ENCODE measurements at places on chromosomes 12 and 14.

- DNase-seq: no peak
These were observed 34.2 kb upstream of the MAP1LC3B2 start for GRCh38 chr12:116524964-116525379.

- DNase-seq: peak; percentile 43
These were observed at the start of gene SDSL for GRCh38 chr12:113422030-113422885. Gene SDSL, plus strand, starts transcription at chr12:113422380. Its CDS starts 5,603 bp downstream, at chr12:113427983.

- DNase-seq: no peak
These were observed 172.1 kb downstream of the GXYLT1 start for GRCh38 chr12:41972598-41972997.

DNA sequence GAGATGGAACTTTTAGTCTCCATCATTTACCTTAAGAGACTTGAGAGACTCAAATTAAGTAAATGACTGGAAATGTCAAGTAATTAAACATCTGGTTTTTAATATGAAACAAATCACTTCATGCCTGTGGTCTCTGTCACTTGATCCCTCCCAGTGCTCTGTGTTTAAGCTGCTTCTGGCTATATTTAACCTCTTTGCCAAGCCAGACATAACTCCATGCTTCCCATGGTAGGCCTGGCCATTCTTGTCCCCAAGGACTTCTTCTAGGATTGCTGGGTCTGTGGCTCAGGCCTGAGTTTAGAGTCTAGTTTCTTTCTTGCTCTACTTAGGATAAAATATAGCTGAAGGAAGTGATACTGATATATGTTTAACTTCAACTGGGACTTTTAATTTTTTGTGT is 1013.6 kb downstream of the FLRT2 start:
- DNase-seq: no peak

DNA sequence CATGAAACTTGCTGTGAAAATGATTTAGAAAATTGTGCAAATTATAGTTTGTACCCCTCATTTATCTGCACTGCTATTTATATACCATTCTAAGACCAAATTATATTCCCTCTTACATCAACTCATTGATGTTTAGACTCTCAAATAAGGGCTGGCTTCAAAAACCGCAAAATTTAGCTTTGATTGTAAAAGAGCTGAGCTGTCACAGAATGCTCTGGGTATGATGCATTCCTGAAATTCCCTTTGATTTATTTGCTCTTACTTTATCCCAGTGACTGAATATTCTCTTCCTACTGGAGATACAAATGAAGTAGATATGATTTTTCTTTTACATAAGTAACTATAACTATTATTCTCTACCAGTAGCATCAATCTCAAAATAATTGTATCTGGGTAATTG is 78.0 kb upstream of the TMTC2 start:
- no peak for DNase-seq

DNA sequence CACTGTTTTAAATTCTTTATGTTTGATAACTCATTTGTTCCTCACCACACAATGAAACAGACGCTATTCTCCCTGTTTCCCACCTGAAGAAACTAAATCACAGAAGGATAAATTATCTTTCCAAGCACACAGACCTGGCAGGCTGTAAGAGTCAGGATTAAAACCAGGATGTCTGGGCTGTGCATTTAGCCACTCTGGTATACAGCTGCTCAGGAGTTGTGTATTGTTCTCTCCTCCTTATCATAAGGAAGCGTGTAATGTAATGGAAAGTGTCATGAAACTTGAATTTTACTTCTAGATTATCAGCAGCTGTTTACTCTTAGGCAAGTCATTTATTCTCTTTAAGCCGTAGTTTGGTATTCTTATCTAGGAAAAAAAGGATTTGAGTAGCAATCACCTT is 154.8 kb upstream of the LRIG3 start:
- DNase-seq: no peak

DNA sequence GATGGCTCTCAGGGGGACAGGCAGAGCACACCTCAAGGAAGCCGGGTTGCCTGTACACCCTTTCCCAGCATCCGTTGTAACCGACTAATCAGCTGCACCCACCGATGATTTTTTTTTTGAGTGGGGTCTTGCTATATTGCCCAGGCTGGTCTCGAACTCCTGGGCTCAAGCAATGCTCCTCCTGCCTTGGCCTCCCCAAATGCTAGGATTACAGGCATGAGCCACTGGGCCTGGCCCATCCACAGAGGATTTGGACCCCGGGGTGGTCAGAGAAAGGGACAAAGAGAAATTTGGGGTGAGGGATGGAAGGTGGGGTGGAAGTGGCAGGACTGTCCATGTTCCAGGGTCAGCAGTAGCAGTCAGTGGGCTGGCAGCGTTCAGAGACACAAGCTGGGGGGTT is 43.3 kb upstream of the PPP1CC start:
- no peak for DNase-seq

- DNase-seq: no peak
These were observed 3.8 kb downstream of the USP15 start for GRCh38 chr12:62263966-62264365.

DNA sequence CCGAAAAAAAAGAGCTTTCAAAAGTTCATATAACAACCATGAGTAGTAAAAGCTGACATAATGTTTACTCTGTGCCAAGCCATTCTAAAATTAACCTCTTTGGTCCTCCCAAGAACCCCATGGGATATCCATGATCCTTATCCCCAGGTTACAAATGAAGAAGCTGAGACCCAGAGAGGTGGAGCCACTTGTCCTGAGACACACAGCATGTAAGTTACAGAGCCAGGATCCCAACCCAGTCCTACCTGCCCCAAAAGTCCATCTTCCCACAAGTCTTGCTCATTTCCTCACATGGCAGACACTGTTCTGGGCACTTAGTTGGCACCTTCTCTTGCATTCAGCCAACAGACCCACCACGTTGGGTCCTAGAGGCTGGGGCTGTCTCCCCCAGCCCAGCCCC is 37.1 kb downstream of the TRPV4 start:
- no peak for DNase-seq

- DNase-seq: no peak
These were observed 2.2 kb downstream of the ZNF839 start for GRCh38 chr14:102321456-102322422.

- no peak for DNase-seq
These were observed 3.8 kb upstream of the PDE3A start for GRCh38 chr12:20364501-20364900.

- no peak for DNase-seq
These were observed 13.4 kb upstream of the PCNX1 start for GRCh38 chr14:70893858-70894291.

- no peak for DNase-seq
These were observed 45.8 kb downstream of the ETV6 start for GRCh38 chr12:11695321-11695720.

- no peak for DNase-seq
These were observed 4.0 kb downstream of the AGAP2 start for GRCh38 chr12:57734591-57734990.

DNA sequence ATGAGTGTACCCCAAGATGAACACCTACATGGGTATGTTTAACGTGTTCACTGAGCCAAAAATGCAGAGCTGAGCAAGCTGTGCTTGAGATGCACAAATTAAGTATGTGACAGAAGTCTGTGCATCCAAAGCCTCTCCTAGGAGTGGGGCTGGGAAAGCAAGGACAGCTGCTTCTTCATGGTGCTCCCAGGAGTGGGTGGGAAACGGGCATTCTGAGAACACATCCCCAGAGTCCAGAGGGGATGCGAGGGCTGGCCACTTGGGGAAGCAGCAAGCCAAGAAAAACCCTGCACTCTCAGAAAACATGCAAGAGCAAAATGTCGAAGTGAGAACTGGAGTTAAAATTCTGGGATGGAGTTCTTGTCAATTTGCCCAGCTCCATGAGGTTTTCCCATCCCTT is 414.3 kb downstream of the BCAT1 start:
- no peak for DNase-seq

GRCh38 chr12:131929581-131930456 is 743 bp downstream of the PUS1 start:
- DNase-seq: peak; percentile 35

- DNase-seq: no peak
These were observed 14.9 kb downstream of the ATP2B1 start for GRCh38 chr12:89693639-89694202.

DNA sequence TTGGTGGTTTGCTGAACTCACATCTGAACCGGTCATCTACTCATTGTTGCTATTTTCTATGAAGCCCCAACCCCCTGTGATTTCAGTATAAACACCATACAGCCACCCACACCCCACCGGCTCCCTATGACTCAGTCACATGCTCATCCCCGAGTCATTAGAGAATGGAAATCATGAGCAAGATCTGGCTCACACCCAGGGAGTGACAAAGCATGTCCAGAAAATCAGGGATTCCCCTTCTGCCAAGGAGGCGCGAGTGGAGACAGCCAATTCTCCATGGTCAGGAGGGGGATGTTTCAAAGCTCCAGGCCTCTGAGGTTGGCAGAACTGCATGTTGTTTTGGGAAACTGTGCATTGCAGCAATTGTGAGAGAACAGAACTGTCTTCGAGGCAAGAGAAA is 657.5 kb upstream of the TBX3 start:
- DNase-seq: peak; percentile 6

DNA sequence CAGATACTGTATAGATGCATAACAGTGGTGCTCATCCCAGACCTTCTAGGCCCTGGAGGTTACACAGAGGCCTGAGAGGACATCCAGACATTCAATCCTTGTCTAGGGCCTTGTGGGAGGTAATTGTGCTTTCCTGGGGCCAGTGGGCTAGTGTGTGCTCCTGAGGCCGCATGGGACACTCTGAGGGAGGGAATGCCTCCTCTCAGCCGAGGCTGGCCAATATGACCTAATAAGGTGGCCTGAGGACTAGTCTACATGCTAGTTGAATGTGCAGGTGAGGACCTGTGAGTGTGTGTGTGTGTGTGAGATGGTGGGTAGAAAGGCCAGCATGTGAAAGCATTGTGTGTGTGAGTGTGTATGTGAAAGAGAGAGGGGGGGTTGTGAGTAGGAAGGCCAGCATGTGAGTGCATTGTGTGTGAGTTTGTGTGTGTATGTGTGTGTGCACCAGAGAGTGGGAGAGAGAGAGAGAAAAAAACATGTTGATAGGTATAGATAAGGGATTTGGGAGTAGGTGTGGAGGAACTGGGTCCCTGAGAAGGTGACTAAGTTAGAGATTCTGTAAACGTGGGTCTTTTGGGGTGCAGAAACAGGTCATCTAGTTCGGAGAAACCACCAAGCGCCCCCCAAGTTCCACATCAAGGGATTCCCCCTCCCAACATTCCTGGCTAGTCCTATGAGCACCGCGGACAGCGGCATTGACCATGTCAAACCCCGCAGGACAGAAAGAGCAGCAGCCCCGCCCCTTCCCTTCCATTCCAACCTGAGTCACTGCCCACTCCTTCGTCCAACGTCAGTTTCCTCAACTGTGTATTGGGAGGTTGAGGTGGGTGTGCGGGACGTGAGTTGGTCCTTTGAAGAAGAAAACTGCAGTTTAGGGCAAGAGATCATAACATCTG is 9.7 kb upstream of the KRT81 start:
- no peak for DNase-seq

DNA sequence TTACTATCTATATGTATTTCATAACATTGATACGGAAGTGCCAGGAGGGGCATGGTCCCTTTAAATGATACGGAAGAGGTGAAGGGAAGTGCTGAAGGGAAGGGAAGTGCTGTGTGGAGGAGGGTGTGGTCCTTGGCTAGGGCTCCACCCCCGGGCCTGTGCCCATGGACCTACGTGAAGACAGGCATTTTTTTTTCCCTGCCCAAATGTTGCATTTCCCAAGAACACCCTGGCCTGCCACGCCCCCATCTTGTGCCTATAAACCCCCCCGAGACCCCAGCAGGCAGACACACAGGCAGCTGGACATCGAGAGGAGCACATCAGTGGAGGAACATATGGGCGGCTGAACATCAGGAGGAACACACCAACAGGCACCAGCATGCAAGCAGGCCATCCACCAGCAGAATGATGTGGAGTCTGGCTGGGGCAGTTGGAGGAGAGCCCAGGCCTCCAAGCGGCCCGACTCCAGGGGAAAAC is 134.1 kb downstream of the SLC41A2 start:
- DNase-seq: no peak

GRCh38 chr14:42437809-42438208 is 831.1 kb downstream of the LRFN5 start:
- DNase-seq: no peak

All from stimulated activated naive CD8-positive, alpha-beta T cell treated with anti-CD3 and anti-CD28 coated beads, Interleukin-15, Interleukin-2, amounts not matched to agents 100 U/mL and 50 U/mL, for 24 hours (primary cell).